AG09319 (cell line): ENCODE measurements at places on chromosomes 5 and 9.
A peak's percentile ranks its signal among the peaks of the same experiment; 100 is the strongest.

- DNase-seq = peak; percentile 72
Measured at GRCh38 chr9:4301296-4301695, 1.4 kb upstream of the GLIS3 start.

GRCh38 chr5:107284822-107285525, 385.8 kb downstream of the EFNA5 start:
- DNase-seq = no peak

- no peak for DNase-seq
Measured at GRCh38 chr5:131814990-131815389, 18.2 kb upstream of the FNIP1 start.

DNA sequence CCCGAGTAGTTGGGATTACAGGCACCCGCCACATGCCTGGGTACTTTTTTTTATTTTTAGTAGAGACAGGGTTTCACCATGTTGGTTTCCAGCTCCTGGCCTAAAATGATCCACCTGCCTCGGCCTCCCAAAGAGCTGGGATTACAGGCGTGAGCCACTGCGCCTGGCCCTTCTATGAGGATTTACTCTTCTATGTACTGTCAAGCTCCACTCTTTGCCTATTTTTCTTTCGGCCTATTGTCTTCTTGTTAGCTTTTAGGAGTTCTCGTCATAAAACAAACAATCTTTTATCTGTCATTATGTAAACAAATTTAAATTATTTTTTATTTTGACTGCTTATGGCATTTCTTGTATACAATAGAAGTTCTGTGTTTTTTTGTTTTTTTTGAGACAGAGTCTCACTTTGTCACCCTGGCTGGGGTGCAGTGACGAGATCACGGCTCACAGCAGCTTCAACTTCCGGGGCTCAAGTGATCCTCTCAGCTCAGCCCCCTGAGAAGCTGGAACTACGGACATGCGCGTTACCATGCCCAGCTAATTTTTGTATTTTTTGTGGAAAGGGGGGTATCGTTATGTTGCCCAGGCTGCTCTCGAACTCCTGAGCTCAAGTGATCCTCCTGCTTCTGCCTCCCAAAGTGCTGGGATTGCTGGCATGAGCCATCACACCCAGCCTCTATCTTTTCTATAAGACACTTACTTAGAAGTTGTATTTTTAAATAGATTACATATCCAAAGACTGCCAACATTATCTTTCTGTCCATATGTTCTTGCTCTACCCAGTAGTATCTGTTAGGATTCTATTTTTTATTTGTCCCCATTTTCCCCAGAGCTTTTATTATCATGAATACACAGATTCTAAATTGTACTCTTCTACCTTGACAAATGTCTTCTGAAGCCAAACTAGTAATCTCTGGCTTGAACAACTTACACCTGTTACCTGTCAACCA, 29.2 kb downstream of the CSNK1A1 start:
- no peak for DNase-seq

DNA sequence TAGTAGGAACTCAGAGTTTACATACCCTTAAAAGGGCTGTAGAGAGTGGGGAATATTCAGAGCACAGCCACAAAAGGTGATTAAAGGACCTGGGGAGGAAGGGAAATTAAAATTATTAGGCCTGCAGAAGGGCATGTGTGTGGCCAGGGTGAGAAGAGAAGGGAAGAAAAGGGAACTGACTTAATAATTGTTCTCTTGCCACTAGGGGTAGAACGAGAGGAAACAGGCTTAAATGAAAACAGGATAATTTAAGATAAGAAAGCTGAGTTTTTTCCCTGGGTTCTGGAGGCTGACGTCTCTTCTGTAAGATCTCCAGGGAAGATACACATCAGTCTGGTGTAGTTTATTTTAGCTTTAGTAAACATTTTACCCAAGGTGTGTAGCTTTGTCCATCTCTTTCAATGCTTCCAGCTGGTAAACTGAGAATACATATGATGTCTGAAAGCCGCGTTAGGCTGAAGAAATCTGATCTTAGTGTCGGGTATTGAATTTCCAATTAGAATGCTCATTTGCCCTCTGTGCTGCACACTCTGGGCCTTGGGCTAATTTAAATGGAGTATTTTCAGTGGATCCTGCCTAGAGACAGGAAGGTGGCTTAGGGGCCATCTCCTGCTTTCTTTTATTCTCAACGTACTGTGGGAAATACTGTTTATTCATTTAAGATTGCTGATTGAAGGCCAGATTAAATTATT, 416.8 kb downstream of the TMEM38B start:
- DNase-seq = no peak

DNA sequence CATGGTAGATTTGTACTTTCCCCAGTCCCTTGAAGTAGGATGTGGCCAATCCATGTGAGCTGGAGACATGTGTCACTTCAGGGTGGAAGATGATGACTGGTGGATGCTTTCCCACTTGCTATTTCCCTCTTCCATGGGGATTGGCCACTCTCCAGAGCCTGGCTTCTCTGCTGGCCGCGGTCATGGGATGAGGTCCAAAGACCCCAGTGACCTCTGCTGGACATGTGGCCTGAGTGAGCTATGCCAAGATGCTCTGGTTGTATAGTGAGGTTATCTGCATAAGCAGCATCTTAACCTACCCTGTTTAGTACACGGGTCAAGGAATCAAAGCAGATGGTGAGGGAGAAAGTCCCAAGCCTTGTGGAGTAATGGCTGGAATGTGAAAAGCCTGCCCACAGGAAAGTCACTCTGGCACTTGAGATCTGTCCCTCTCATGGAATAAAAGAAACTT, 47.1 kb downstream of the SH3PXD2B start:
- no peak for DNase-seq

DNA sequence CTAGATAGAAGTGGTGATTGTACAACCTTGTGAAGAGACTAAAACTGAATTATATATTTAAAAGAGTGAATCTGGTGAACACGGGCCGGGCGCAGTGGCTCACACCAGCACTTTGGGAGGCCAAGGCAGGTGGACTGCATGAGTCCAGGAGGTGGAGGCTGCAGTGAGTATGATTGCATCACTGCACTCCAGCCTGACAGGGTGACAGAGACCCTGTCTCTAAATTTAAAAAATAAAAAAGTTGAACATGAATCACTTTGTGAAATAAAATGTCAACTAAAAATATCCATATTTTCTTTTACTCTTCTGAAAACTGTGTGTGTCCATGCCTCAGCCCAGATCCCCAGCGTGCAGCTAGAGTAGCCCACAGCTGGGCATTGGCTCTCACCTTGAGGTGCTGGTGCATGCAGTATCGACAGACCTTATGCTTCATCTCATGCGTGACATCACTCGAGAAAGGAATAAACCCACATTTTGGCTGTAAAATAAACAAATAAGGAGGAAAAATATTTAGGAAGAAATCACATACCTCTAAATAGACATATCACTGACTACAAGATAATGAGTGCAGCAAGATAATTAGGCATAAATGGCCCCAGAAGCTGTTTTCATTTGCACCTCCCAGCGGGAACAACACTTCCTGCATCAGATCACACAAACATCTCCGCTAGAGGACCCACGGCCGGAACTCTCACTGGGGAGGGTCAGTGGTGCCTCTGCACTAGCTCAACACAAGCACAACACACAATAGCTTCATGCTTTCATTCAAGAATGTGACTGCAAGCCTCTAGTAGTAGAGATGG, 22.1 kb downstream of the IPPK start:
- DNase-seq = no peak

DNA sequence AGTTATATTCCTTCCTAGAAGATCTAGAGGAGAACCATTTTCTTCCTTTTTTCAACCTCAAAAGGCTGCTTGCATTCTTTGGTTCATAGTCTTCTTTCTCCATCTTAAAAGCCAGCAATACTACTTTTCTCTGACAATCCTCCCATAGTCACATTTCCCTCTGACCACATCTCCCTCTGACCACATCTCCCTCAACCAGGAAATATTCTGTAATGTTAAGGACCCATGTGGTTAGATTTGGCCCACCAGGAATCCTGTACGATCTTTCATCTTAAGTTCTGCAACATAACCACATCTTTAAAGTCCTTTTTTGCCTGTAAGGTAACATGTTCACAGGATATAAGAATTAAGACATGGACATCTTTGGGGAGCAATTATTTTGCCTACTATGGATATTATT, 179.4 kb upstream of the SPEF2 start:
- DNase-seq = no peak

- DNase-seq = no peak
Measured at GRCh38 chr5:163330723-163331668, 106.4 kb upstream of the CCNG1 start.

GRCh38 chr9:133273819-133274218, 1.2 kb downstream of the ABO start:
- DNase-seq = no peak

- no peak for DNase-seq
Measured at GRCh38 chr9:85994191-85994590, 53.2 kb downstream of the NAA35 start.

DNA sequence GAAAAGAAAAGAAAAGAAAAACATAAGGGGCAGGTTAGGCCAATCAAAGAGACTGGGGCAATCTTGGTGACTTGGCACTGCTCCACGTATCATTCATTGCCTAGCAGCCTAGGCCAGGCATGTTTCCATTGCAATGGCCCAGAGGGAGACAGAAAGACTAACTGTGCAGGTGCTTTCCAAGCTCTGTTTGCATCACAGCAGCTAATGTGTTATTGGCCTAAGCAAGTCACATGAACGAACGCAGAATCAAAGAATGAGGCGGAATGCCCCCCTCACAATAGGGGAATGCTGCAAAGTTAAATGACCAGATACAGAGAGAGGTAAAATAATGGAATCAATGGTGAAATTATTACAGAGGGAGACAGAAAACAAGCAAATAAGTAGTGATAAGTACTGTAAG, 11.1 kb upstream of the VPS13A start:
- DNase-seq = no peak

DNA sequence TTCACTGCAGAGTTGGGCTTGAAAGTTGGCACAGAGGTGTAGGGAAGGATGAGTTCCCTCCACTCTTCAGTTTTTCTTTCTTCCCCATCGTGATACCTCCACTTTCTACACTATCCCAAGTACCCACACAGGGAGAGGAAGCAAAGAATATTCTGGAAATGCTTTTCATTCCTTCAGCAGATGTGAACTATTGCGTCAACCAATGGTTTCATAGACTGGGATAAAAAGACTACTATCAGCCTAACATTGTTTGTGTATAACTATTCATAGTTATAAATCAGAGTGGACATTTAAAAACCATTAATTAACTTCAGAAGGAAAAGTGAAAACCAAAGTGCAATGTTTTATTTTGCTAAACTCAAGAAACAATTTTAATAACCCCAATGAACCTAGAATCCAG, 63.6 kb upstream of the MAMDC2 start:
- no peak for DNase-seq

DNA sequence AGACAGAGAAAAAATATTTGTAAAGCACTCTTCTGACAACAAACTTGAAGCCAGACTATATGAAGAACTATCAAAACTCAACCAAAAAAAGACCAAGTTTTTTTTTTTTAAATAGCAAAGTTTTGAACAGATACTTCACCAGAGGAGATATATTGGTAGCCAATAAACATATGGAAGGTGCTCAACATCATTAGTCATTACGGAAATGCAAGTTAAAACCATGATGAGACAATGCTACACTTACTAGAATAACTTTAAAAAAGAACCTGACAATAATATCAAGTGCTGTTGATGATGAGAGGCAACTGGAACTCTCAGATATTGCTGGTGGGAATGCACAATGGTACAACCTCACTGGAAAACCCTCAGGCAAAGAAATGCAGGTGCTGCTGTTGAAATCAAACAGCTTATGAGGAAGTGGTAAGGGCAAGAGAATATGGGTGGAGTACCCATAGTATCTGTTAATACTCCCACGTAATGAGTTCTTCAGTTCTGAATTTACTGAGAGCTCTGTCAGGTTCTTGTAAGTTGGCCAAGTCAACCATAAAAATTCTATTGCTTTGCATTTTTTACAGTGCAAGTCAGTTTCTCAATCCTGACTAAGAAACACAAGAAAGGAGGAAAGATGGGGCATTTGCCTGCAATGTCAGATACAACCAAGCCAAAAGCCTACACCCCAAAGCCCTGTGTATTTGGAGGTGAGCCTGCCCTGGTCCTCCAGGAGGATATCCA, 87.3 kb upstream of the GNAQ start:
- DNase-seq = no peak

DNA sequence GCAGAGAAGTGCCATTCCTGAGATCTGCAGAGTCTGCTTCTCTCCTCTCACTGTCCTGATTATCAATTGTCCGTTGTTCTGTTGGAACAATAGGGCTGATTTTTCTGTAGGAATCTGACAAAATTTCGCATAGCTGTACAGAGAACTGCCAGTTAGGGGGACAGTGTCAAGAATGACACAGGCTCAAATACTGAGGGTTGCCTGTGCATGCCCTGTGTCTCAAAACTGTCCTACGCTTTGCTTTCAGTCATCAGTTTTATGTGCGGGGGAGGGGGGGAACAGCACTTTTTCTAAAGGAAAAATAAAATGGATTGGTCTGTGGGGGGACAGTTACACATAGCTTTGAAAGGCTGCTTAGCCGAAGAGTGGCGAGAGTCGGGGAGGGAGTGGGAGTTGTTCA, 248.6 kb downstream of the PDZD2 start:
- no peak for DNase-seq

DNA sequence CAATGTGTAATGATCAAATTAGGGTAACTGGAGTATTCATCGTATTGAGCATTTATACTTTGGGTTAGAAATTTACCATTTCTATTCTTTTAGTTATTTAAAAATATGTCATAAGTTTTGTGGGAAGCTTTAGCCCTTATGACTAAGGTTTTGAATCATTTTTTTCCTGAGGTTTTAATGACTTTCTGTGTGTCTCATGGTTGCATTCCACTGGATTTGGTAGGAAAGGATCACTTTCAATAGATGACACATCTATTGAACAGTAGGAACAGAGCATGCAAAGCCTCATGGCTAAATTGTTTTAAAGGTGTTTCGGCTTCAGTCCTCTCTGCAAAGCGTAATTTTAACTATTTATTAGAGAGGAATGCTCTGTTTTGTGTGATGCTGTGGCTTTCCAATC, 512.4 kb upstream of the CHD1 start:
- no peak for DNase-seq

- peak; percentile 5 for DNase-seq
Measured at GRCh38 chr5:64147849-64148441, 17.7 kb upstream of the RNF180 start.

DNA sequence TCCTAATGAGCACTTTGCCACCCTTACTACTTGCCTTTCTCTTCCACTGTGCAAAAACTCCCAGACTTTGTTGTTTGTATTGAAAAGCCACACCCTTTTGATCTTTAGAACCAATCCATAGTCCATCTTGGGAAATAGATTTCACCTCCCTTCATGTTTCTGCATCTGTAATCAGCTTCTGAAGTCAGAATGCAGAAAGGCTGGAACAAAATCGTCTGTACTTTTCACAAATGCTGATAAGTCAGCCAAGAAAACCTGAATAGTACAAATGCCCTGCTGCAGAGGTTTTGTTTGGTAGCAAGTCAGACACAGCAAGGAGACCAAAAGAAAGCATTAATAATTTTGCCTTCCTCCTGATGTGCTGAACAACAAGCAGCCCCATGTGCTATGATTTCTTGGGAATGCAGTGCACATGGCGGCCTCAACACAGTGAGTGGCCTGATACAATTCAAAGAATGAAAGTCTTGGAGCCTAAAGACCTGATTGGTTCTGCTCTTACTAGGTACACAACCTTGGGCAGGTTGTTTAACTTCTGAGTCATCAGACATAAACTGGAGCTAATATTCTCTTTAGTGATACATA, 59.2 kb upstream of the STK32A start:
- DNase-seq = no peak

GRCh38 chr5:124576848-124577409, 169.5 kb downstream of the ZNF608 start:
- no peak for DNase-seq

GRCh38 chr5:148966348-148966747, 96.5 kb downstream of the SH3TC2 start:
- DNase-seq = no peak
